Stimulated activated CD8-positive, alpha-beta memory T cell treated with anti-CD3 and anti-CD28 coated beads, Interleukin-4, amount 100 ng/mL, for 1 hour (primary cell): ENCODE measurements at places on chromosomes 11 and 22.

- DNase-seq = no peak
Measured at GRCh38 chr11:44943118-44943517, 7.6 kb downstream of the TP53I11 start.

DNA sequence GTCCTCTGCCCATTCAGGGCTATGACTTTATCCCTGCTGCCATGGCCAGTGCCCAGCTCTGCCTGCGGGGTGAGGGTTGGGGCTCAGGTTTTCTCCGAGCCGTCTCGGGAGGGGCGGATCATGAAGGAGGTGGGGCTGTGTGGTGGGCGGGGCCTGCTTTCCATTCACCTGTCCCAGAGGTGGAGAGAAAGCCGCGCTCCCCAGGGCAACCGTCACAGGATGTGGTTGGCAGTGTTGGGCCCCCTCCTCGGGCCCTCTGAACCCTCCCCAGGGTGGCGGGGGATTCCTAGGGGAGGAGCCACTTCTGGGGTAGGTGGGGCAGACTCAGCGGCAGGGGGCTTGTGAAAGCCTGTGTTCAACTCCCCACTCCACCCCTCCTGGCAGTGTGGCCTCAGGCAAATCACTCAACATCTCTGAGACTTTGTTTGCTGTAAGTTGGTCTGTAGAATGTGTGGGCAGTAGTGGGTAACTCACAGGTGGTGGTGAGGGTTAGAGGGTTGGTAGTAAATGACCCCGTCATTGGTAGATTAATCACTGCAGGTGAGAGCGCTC is 50.3 kb downstream of the CD6 start:
- DNase-seq = peak; percentile 58

DNA sequence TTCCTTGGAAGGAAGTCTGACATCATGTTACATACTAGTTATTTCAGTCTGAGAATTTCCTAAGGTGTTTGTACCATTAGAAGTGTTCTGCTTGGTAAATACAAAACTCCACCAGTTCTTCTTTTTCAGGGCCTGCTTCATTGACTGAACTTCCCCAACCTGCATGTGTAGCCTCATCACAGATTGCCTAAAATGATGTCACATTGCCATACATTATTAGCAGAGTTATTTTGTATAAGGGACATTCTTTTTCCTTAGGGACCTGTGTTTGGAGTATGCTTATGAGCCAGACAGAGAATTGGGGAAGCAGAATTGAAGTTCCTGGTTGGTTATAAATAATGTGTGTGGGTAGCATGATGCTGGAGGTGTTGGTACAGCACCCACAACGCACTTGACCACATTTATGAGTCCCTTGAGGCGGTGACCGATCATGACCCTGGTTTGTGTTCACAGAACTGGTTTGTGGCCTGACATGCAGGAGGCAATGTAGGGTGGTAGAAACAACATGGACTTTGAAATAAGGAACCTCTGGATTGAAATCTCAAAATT is 16.4 kb upstream of the MMP7 start:
- no peak for DNase-seq

GRCh38 chr11:100890789-100891188 is 203.7 kb downstream of the ARHGAP42 start:
- no peak for DNase-seq

GRCh38 chr11:103530257-103530656 is 421.0 kb downstream of the DYNC2H1 start:
- no peak for DNase-seq

DNA sequence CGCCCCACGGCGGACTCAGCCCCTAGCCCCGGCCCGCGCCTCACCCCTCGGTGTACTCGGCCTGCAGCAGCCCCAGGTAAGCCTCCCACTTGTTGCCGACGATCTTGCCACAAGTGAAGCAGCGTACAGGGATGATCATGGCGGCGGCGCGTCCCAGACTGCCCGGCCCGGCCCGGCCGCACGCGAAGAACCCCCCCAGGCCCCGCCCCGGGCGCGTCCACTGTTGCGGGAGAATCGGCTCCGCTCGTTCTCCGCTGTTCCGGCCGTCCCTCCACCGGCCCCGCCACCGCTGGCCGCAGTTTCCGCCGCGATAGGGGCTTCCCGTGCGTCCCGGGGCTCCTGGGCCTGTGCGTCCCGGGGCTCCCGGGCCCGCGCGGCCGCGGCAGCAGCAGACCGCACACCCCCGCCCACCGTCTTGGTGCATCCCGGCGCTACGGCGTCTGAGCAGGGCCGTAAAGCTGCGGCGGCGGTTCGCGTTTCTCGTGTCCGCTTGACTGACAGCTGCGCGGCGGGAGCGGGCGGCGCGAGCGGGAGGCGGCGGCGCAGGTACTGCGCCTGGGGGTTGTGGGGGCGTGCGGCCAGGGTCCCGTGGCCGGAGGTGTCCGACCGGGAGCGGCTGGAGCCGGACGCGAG is at the start of the genes POLR2L and TSPAN4:
Gene POLR2L (minus strand): TSS at position 160 of the 633 bp plus-strand sequence. CDS start 21 bp downstream, at position 139.
Gene TSPAN4 (plus strand): TSS at position 483 of the 633 bp plus-strand sequence. CDS start 7,453 bp downstream, outside the sequence.
- DNase-seq = peak; percentile 72

DNA sequence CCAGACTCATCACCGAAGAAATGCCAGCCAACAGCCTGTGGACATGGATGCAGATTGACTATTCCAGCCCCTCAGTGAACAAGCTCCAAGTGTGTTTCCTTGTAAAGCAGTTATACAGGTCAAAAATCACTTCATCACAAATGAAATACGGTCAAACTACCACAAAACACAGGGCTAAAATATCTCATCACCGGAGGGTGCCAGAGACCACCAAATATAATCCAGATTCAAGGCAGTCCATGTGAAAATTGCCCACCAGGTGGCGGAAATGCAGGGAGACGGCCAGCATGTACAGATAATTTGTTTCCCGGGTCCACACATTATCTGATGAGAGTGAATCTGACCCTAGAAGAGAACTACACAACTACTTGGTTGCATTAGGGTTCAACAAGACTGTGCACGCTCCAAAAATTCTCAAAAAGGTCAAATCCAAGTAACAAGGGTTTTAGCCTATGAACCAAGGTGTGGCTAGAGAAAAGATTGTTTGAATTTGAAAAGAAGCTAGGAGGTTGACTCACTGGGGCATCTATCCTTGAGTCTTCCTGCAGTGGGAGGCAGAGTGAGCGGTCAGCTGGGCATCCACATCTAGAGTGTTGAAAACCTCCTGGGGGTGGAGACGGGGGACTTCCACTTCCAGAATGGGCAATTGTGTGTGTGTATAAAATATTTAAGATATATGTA is 71.7 kb downstream of the IGLL5 start:
- peak; percentile 52 for DNase-seq

DNA sequence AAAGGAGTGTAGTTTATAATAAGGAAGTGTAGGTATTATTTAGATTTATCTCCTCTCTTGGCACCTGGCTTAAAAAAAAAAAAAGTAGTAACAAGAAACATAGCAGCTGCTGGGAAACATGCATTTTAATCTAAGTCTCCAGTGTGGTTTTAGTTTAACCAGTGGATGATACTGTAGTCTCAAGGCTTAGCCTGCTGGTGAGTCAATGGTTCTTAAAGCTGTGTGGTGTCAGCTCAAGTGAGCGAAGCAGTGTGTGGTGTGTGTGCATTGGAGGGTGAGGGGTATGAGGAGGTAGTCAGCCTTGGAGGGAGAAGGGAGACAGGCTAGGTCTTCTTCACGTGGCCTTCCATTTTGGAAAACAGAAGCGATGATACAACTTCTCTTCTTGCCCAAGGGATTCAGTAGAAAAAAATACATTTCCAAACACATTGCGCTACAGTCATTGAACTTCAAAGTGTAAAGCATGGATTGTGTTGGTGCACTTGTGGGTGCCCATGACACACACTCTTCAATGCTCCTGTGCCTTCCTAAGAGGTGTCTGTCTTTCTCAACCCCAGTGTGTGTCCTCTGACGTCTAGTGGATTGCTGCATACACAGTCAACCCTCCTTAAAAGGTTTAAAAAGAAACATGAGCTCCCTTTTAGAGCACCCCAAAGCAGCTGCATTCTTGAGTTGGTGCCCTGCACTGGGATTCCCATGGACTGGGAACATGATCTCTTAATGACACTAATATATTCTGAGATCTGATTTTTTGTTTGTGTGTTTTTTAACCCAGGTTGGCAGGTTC is 40.1 kb downstream of the ZBTB16 start:
- no peak for DNase-seq

- peak; percentile 99 for DNase-seq
Measured at GRCh38 chr11:67508486-67509121, 642 bp upstream of the CDK2AP2 start.

DNA sequence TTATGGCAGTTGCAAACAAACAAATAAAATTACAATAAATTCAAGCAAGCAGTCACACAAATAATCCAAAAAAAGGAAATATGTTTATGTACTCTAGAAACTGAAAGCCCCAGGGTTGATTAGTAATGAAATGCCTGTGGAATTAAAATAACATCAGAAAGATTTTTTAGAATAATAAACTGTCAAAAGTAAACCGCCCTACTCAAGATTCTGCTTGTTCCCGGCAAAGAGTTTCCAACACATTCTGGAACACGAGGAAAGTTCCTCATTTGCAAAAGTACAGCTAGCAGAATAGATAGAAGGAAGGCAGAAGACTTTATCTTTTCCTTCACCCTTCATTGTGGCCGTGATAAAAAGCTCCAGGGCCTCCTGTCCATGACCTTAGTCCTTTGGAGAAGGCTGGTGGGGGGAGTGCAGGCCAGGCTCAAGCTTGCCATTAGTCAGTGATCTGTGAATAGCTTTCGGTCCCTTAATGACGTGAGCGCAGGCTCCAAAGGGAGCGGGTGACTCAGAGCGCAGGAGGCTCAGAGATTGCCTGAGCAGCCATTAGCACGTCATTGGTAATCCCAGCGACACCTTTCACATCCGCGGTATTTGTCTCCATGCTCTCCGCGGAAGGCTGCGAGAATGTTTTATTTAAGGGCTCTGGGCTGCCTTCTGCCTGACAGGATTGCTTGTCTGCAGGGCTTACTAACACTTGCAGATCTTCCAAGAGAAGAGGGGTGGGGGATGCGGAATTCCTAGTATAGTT is 458.3 kb downstream of the METTL15 start:
- DNase-seq = no peak

- no peak for DNase-seq
Measured at GRCh38 chr11:46662366-46662765, 38.1 kb downstream of the ARHGAP1 start.

DNA sequence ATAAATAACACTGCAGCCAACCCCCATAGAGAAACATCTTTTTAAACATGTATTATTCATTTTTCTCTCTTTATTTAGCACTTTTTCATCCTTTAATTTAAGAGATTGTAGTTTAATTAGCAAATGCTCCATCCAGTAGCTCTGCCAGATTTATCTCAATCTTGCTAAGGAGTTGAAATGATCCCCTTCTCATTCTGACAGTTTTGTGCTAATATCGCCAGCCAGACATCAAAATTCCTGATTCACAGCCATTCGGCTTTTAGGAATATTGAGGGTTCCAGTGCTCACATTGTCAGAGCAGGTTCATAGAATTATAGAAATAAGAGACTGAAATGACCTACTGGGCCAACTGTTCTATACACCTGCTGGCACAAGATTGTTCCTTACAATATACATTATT is 77.8 kb downstream of the CASP12 start:
- no peak for DNase-seq

GRCh38 chr11:127027789-127028188 is 27.2 kb upstream of the KIRREL3 start:
- no peak for DNase-seq

- DNase-seq = no peak
Measured at GRCh38 chr11:69156235-69156639, 502 bp downstream of the SMIM38 start.

- no peak for DNase-seq
Measured at GRCh38 chr11:65380460-65381119, 1.9 kb downstream of the SLC25A45 start.

GRCh38 chr11:11807811-11808782 is 33.7 kb upstream of the USP47 start:
- DNase-seq = no peak

DNA sequence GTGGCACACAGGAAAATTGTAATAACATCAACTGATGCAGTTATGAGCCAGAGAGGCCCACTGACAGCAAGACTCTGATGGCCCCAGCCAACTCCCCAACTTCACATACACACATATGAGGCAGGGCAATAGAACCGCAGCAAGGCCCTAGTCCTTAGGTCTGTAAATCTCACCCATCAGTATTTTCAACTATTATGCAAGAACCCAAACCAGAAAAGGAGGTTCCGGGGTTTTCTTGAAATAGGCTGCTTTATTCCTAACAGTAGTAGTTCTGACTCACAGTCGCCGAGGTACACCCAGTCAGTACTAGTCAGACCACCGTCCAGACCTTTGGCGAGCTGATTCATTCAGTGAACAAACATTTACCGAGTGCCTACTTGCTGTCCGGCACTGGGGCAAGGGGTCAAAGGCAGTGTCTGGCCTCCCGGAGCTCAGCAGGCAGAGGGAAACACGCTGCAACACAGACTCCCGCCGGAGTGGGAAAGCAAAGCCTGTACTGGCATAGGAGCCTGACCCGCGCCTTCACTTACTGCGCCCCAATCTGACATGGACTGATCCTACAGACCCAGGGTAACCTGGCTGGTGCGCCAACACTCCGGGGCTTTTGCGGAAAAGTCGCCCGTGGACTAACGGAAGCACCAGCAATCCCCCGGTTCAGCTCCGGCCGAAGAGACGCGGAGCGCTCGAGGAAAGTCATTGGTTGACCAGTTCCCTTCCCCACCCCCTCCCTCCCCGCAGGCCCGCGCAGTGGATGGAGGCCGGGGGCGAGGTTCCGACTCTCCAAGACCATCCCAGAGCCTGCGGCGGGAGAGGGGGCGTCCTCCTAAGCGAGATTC is 1.3 kb downstream of the PLEKHA7 start:
- no peak for DNase-seq

DNA sequence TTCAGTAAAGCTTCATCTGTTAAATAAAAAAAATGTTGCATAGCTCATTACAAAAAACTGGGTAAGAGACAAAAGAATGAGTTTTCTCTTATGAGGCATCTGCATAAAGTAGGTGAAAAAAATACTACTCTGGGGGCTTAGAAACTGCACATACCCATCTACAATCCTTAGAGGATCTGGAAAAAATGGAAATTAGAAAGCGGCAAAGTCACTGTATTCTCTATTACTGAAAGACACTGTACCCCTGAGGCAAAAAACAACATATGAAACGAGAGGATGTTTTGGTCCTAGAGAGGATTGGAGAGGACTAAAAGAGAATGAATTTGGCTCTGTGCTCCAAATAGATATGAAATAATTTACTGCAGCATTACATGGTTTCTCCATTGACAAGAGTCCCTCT is 206.7 kb upstream of the PITPNB start:
- no peak for DNase-seq

- DNase-seq = no peak
Measured at GRCh38 chr11:119749006-119749565, 20.1 kb upstream of the NECTIN1 start.

DNA sequence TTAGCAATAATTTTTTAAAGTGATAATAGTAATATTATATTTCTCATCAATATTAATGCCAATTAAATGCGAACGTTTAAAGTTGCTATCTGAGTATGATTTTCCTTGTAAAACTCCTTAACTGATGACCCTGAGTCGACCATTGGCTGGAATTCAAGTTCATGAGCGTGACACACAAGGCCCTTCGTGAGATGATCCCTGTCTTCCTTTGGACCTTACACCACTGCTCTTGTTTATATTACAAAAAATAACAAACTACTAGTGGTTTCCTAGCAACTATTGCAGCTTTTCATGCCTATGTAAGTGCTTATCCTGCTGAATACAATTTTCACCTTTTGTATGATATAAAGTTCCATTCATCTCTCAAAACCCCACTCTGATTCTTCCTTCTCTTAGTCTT is 752.9 kb downstream of the CNTN5 start:
- no peak for DNase-seq
